NCI-H460 (cell line): ENCODE measurements at places on chromosomes 13 and 19. TPM values are rescaled to one million over a fixed set of nuclear protein-coding genes. Genes with fewer than 3 reads are reported as not detected.

DNA sequence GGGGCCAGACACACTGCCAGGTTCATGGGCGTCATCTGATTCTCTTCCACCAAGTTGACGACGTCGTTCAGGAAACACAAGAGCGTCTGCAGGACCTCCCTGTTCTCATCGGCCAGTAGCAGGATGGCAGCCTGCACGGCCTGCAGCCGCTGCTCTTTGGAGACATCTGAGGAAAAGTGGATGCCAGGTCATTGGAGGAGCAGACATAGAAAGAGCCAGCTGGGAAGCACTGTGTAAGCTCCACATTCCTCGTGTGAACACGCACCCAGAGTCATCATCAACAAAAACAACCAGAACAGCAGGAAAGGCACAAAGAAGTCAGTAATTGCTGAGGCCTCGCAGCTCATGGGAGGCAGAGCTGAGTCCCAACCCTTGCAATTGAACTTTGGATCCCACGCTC lies 96.5 kb downstream of the KL start:
- DNase-seq, result no peak

DNA sequence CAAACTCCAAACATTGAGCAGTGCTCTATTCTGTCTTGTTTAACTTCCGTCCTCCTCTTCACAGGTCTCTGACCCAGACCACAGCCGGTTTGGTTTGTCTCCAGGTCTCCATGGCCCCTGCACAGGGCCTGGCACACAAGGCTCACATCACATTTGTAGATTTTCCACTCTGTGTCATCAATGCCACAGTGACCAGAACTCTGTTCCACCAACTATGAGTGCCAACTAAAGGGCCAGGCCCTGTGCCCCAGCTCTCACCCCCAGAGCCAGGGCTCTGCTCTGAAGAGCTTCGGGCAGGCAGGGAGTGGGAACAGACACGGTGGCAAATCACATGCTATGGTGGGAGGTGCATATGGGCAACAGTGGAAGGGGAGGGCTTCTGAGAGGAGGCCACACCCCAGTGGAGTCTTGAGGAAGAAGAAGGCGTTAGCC lies 16.0 kb downstream of the SMG9 start:
- DNase-seq, result no peak

GRCh38 chr13:44220948-44221347 lies 152.7 kb upstream of the SERP2 start:
- no peak for DNase-seq

- no peak for DNase-seq
Observed at GRCh38 chr13:68727798-68728197, 1379.8 kb upstream of the ATXN8OS start.

- DNase-seq, result peak; percentile 23
Observed at GRCh38 chr13:101157261-101157660, 259.0 kb downstream of the NALCN start.

GRCh38 chr13:36261976-36262375 lies 35.6 kb downstream of the CCDC169 start:
- DNase-seq, result no peak

DNA sequence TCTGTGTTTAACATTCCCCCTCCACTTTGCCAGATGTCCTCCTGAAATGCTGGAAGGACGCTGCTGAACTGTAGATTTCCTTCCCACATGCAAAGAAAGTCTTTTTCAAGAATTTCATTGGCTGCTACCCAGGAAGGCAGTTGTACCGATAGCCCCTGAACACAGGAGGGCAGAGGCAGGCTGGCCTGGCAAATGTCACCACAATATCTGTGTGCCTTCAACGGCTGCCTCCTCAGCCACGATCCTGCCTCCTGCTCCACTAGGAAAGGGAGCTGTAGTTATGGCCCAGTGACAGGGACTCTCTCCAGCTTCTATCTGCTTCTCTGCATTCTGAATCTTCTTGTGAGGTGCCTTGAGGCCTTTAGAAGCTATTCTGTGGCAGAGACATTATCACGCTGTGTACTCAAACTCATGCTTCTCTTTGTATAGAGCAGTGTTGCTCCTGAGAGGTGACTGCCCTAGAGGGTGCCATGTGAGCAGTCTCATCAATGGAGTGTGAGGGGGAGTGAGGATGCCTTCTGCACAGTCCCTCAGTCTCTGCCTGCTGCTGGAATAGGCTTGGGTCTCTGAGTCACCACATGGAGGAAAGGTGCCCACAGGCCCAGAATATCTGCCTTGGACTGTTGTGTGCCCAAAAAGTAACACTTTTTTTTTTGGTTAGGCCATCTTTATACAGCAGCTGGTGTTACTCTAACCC lies 279.8 kb downstream of the DNAJC15 start:
- peak; percentile 57 for DNase-seq

DNA sequence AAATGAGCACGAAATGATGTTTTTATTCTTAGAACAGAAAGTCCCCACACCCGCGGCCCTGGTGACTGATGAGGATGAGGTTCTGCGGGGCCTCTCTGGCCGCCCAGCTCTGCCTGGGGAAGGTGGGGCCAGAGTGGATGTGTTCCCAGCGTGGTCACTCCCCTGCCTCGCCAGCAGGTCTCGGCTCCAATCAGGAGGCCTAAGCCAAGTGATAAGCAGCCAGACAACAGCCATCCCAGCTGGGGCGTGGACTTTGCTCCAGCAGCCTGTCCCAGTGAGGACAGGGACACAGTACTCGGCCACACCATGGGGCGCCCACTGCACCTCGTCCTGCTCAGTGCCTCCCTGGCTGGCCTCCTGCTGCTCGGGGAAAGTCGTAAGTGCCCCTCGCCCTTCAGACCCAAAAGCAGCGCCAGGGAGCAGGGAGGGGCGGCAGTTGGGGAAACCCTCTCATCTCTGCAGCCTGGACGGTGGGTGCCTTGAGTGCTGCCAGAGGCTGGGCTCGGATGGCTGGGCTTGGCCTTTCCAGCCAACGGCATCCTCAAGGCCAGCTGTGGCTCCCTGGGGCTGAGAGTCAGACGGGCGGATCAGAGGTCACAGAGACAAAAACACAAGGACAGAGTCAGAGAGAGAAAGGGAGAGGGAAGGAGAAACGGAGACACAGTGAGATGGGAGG lies at the start of gene F10:
F10 (plus strand) TSS at position 250 of the 676 bp plus-strand sequence; CDS start at position 307, 57 bp downstream.
- DNase-seq, result no peak

GRCh38 chr13:40247845-40248244 lies 418.6 kb downstream of the FOXO1 start:
- no peak for DNase-seq

The IGFL3 gene
- total RNA-seq, result not detected in 2 replicates

The GNG8 gene
- total RNA-seq, result not detected in 2 replicates

The EFNB2 gene
- 2.0 and 2.2 TPM in 2 replicates for total RNA-seq

The CRB3 gene
- 0.20 TPM in 1 of 2 replicates, not detected in the other for total RNA-seq

The GPR12 gene
- not detected in 2 replicates for total RNA-seq
